ENCODE measurements at places on chromosomes 4 and X.

DNA sequence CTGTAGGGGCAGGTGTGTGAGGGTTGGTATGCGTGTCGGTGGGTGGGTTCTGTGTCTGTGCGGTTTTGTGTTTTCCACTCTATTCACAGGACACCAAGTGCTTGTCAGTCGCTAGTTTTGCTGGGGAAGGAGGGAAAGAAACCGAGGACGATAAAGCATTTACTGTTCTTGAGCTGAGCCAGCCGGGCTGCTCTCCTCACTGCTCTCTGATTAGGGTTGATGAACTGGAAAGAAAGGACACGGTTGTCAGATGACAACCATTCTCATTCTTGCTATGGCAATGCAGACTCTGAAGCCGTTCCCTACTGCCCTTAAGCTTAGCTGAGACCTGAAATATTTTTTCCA, 832 bp downstream of the EGFL6 start:
- no peaks in the 10 kb centered on the region for H3K36me3 ChIP-seq
- H3K27ac ChIP-seq = no peak overlapping the region
- peak overlapping the region; percentile 56 for H3K4me3 ChIP-seq
- peaks cover 26% of the 10 kb centered on the region for H3K27me3 ChIP-seq
- peaks cover 22% of the 10 kb centered on the region for H3K4me1 ChIP-seq
- DNase-seq = no peak

GRCh38 chr4:188596021-188596420, 456.8 kb downstream of the TRIML1 start:
- no peaks in the 10 kb centered on the region for H3K27me3 ChIP-seq
- H3K4me1 ChIP-seq = no peaks in the 10 kb centered on the region
- H3K27ac ChIP-seq = no peak overlapping the region
- no peaks in the 10 kb centered on the region for H3K36me3 ChIP-seq
- H3K4me3 ChIP-seq = no peak overlapping the region
- DNase-seq = no peak

- H3K4me1 ChIP-seq = peaks cover 12% of the 10 kb centered on the region
- H3K27me3 ChIP-seq = peaks cover 3% of the 10 kb centered on the region
- no peak overlapping the region for H3K4me3 ChIP-seq
- no peak for DNase-seq
- no peak overlapping the region for H3K27ac ChIP-seq
Observed at GRCh38 chr4:75845992-75846391, 56.3 kb downstream of the PPEF2 start.

DNA sequence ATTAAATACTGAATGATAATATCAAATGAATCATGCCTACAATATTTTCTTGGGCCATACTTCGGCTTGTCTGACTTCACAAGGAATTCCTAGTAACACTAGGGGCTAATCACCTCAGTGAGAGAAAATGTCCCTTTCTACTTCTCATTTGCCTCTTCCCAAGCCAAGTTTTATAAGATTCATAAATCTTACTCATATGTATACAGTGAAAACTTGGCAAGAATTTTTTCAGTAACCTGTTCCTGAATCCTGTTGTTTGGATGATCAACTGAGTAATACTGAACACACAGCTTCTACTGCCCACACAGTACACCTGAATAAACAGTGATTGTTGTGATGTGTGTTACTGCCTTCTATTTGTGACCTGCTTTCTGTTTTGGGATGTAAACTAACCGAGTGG, 16.5 kb downstream of the TMPRSS11E start:
- H3K27ac ChIP-seq = no peak overlapping the region
- H3K4me1 ChIP-seq = peaks cover 7% of the 10 kb centered on the region
- no peak overlapping the region for H3K4me3 ChIP-seq
- H3K27me3 ChIP-seq = no peaks in the 10 kb centered on the region

DNA sequence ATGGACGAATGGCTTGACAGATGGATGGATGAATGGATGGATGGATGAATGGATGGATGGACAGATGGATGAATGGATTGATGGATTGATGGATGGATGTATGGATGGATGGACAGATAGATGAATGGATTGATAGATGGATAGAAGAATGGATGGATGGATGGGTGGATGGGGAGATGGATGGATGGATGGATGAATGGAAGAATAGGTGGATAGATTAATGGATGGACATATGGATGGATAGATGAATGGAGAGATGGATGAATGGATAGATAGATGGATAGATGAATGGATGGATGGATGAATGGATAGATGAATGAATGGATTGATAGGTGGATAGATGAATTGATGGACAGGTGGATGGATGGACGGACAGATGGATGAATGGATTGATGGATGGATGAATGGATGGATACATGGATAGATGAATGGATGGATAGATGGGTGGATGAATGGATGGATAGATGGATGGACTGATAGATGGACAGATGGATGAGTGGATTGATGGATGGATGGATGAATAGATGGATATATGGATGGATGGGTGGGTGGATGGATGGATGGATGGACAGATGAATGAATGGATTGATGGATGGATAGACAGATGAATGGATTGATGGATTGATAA, 33.9 kb downstream of the PSAPL1 start:
- no peaks in the 10 kb centered on the region for H3K36me3 ChIP-seq
- no peaks in the 10 kb centered on the region for H3K4me1 ChIP-seq
- H3K27ac ChIP-seq = no peak overlapping the region
- no peak for DNase-seq
- peaks cover 13% of the 10 kb centered on the region for H3K27me3 ChIP-seq

DNA sequence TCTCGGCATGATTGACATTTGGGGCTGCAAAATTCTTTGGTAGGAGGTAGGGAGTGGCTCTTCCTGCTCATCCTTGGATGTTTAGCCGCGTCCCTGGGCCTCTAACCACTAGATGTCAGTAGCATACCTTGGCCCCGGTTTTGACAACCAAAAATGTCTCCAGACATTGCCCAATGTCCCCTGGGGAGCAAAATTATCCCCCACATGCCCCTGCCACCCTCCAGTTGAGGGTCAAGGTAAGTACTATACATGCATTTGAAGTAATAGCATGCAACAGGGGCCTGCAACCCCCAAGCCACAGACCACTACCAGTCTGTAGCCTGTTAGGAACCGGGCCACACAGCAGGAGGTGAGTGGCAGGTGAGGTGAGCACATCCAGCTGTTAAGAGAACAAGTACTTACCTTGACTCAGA, 17.6 kb upstream of the KIAA1210 start:
- H3K36me3 ChIP-seq = no peaks in the 10 kb centered on the region
- H3K4me3 ChIP-seq = no peak overlapping the region
- peak; percentile 9 for DNase-seq
- H3K27me3 ChIP-seq = no peaks in the 10 kb centered on the region
- no peak overlapping the region for H3K27ac ChIP-seq
- no peaks in the 10 kb centered on the region for H3K4me1 ChIP-seq

GRCh38 chrX:107560980-107561379, 67.3 kb upstream of the PRPS1 start:
- peaks cover 4% of the 10 kb centered on the region for H3K4me1 ChIP-seq
- no peaks in the 10 kb centered on the region for H3K36me3 ChIP-seq
- H3K27me3 ChIP-seq = peaks cover 2% of the 10 kb centered on the region
- no peak overlapping the region for H3K27ac ChIP-seq

DNA sequence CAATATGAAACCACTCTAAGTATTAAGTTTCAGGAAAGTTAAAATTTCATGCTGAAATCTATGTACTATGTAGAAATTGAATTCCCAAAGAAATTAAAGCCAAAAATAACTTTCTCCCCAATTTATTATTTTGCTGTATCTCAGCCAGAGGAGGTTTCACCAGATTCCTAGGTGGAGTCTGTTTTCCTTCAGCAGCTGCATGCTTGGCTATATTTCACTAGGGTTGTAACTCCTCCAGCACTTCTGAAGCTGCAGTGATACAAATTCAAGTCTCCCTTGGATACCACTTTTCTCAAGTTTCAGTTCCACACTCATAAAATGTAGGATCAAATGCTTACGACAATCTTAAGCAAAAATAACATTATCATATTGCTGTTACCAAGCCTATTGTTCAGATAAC, 41.2 kb upstream of the ZC4H2 start:
- no peaks in the 10 kb centered on the region for H3K27me3 ChIP-seq
- H3K4me3 ChIP-seq = no peak overlapping the region
- no peak overlapping the region for H3K27ac ChIP-seq
- DNase-seq = no peak
- peaks cover 5% of the 10 kb centered on the region for H3K36me3 ChIP-seq

DNA sequence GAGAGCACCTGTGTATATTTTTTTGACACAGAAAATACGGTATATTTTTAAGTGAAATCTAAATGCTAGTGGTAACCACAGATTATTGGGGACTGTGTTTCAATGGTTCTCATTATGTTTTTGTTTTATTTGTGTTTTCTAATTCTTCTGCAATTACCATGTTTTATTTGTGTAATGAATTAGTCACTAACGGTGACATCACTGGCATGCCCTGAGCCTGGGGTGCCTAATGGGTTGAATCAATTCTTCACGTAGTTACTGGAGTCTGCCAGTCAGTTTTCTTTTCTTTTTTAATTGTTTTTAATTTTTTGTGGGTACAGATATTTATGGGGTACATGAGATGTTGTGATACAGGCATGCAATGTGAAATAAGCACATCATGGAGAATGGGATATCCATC, 168.8 kb downstream of the RELL1 start:
- no peak for DNase-seq
- no peak overlapping the region for H3K4me3 ChIP-seq
- H3K27ac ChIP-seq = no peak overlapping the region
- no peaks in the 10 kb centered on the region for H3K27me3 ChIP-seq
- H3K4me1 ChIP-seq = no peaks in the 10 kb centered on the region

GRCh38 chrX:97524997-97525396, 641.3 kb downstream of the RPA4 start:
- no peak overlapping the region for H3K4me3 ChIP-seq
- H3K4me1 ChIP-seq = no peaks in the 10 kb centered on the region
- no peak overlapping the region for H3K27ac ChIP-seq
- no peak for DNase-seq
- H3K36me3 ChIP-seq = peaks cover 10% of the 10 kb centered on the region

DNA sequence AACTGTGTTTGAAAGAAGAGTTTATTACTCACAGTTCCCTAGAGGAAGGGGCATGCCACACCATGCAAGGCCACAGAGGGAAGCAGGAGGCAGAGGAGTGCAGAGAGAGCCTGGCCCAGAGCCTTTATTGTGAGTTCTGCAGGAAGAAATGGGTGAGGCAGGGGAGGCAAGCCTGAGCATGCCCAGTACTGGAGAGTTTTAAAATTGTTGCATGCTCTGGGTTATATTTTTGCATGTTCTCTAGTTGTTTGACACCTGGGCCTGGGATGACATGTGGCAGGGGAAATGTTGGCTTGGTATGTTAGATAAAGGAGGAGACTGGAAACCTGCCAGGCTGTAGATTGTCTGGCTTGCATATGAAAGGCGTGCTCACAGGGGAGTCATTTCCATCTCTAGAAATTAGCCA, 19.7 kb upstream of the CRMP1 start:
- peaks cover 4% of the 10 kb centered on the region for H3K27me3 ChIP-seq
- H3K4me1 ChIP-seq = no peaks in the 10 kb centered on the region
- no peak overlapping the region for H3K27ac ChIP-seq
- no peak overlapping the region for H3K4me3 ChIP-seq

- H3K27ac ChIP-seq = no peak overlapping the region
- DNase-seq = no peak
- no peak overlapping the region for H3K4me3 ChIP-seq
- no peaks in the 10 kb centered on the region for H3K36me3 ChIP-seq
- no peaks in the 10 kb centered on the region for H3K4me1 ChIP-seq
Observed at GRCh38 chr4:166391501-166391900, 518.5 kb downstream of the TLL1 start.

DNA sequence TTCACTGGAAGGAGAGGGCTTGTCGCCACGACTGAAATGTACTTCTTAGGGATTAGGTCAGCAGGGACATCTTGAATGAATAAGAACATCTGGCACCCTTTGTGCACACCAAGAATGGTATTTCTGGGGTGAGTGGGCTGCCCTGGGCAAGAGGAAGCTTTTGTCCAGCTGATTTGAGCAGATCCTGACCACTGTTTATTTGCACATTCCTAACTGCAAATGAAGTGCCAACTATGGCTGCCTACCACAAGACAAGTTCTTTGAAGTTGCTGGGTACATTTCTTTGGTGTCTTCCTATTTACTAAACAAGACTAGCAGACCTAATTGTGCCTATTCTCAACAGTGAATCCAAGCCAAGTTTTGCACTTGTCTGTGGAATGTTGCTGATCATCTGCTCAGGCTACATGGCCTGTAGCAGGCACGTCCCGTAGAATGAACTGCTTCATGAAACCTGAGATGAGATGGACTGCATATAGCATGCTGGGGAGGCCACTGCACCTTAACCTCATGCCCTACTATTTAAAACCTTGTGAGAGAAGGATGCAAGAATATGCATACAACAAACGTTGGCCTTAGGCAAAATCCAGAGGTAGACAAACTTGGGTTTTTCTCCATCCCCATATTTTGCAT, 45.0 kb downstream of the PIR start:
- peaks cover 1% of the 10 kb centered on the region for H3K27me3 ChIP-seq
- no peaks in the 10 kb centered on the region for H3K4me1 ChIP-seq
- no peak overlapping the region for H3K27ac ChIP-seq
- H3K4me3 ChIP-seq = no peak overlapping the region
- H3K36me3 ChIP-seq = no peaks in the 10 kb centered on the region

- DNase-seq = no peak
- H3K36me3 ChIP-seq = no peaks in the 10 kb centered on the region
- H3K4me1 ChIP-seq = no peaks in the 10 kb centered on the region
- H3K27me3 ChIP-seq = peaks cover 13% of the 10 kb centered on the region
Observed at GRCh38 chrX:17878028-17878670, 17.1 kb upstream of the RAI2 start.

DNA sequence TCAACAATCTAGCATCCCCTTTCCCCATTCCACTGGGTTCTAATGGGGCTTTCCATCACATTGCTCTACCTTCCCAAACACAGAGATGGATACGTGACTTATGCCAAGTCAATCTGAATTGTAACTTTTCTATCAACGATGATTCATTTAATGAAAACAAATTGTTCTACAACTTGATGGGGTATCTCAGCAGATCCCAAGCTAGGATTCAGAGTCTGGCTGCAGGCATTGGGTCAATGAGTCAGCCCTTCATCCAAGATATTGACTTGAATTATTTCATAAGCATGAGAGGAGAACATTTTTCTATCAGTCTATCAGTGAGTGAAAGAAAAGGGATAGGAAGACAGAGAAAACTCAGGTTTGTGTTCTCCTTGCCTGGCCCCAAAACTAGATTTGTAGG, 15.0 kb upstream of the HPGDS start:
- H3K36me3 ChIP-seq = no peaks in the 10 kb centered on the region
- H3K4me3 ChIP-seq = no peak overlapping the region
- no peak for DNase-seq

- no peak overlapping the region for H3K27ac ChIP-seq
- no peaks in the 10 kb centered on the region for H3K36me3 ChIP-seq
- H3K4me1 ChIP-seq = no peaks in the 10 kb centered on the region
- H3K4me3 ChIP-seq = no peak overlapping the region
Observed at GRCh38 chrX:131083510-131084142, 25.5 kb downstream of the ARHGAP36 start.

GRCh38 chr4:76523593-76523992, 88.6 kb downstream of the SHROOM3 start:
- no peak for DNase-seq
- no peak overlapping the region for H3K4me3 ChIP-seq
- no peaks in the 10 kb centered on the region for H3K4me1 ChIP-seq
- H3K27ac ChIP-seq = no peak overlapping the region

GRCh38 chr4:180798036-180798577, 1445.1 kb upstream of the TENM3 start:
- H3K4me3 ChIP-seq = no peak overlapping the region
- H3K27me3 ChIP-seq = no peaks in the 10 kb centered on the region

GRCh38 chrX:82141942-82142341, 940.0 kb downstream of the SH3BGRL start:
- H3K4me1 ChIP-seq = peaks cover 13% of the 10 kb centered on the region
- H3K27me3 ChIP-seq = no peaks in the 10 kb centered on the region
- H3K27ac ChIP-seq = no peak overlapping the region
- no peak overlapping the region for H3K4me3 ChIP-seq
- DNase-seq = peak; percentile 20

GRCh38 chr4:81951891-81952455, 421.8 kb downstream of the HNRNPD start:
- peaks cover 9% of the 10 kb centered on the region for H3K27me3 ChIP-seq
- no peak for DNase-seq
- no peaks in the 10 kb centered on the region for H3K4me1 ChIP-seq
- no peak overlapping the region for H3K4me3 ChIP-seq
